Hepatocyte (in vitro differentiated cells): ENCODE measurements at places on chromosomes 6 and 20.
A peak's percentile ranks its signal among the peaks of the same experiment; 100 is the strongest.

GRCh38 chr6:37171201-37171969, 1.4 kb downstream of the PIM1 start:
- peak; percentile 51 for DNase-seq

DNA sequence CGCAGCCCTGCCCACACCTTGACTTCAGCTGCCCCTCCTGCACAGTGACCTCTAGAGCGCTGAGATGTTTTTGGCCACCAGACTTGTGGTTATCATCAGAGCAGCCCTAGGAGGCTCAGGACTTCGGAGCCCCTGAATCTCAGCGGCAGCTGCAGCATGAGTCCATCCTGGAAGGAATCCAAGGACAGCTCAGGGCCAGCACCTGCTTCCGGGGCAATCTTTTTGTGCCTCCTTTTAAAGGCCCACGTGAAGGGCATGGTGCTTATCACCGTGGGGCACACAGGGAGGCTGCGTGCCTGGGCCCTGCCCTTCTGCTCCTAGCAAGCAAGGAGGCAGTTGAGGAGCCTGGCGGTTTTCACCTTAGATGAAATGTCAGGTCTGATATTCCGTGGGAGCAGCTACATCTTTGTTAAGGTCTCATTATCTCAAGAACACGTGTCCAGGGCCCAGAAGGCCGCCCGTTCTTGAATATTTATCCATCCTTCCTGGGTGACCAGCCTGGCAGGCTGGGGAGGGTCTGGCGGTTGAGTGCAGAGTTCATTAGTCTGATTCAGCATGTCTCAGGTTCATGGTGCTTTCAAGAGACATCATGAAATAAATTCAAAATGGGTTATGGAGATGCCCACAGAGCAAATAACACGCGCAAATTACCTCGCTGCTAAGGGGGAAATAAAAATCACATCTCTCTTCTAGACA, 392.4 kb downstream of the TAF4 start:
- no peak for DNase-seq

DNA sequence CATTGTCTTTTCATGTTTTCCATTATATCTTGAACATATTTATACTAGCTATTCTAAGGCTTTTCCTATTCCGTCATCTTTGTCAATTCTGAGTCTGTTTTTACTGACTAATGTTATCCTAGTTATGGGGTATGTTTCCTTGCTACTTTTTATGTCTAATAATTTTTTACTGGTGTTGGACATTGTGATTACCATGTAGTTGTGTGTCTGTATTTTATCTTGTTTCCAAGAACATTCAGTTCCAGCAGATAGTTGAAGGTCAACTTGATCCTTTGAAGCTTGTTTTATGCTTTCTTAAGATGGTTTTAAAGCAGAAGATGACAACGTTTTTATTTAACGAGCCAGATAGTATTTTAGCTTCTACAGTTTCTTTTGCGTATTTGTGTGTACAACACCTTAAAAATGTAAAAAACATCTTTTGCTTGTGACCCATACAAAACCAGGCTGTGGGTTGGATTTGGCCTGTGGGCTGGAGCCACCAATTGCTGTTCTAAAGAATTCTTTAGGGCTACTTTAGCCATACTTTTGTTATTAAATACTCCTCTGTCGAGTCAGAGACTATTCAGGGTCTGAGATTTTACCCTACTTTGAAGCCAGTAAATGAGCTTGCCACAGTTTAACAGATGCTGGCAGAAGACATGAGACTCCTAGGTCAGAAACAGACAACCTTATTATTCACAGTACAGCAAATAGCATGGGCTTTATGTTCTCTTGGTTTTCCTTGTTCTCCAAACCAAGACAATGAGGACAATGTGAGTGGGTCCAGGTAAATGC, 38.7 kb upstream of the REV3L start:
- DNase-seq: no peak

DNA sequence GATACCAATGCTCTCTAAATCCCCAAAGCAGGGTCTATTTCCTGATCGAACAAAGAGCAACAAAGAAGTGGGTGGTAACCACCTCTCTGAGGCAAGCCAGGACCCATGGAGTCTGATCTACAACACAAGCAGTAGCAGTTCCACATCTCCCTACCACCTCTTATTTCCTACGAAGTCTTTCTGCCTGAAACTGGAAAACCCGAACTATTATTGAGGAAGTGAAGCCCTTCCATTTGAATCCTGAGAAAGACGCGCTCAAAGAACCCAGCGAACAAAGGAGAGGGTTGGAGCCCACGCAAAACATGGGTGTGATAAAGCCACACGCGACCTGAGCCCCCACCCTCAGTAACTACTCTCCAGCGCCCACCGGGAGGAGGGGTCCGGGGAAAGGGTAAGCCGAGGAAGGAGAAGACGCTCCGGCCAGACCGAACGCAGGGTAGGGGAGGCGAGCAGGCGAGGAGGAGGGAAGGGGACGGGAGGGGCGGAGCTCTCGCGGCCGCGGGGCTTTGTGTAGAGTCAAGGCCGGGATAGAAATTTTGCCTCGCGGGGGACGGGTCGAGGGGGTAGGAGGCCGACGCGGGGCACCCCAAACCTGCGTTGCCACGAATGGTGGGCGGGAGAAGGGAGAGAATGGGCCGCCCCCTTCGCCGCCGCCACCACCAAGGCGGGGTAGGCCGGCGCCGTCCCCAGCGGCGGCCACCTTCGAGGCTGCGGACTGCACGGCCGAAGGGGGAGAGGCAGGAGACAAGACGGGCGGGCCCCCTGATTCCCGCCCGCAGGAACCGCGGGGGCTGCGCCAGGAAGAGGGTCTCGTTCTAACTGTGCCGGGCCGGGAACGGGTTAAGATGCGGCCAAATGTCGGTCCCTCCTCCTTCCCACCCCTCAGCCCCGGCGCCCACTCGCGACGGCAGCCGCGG, 802 bp downstream of the HDAC2 start:
- peak; percentile 77 for DNase-seq

- peak; percentile 34 for DNase-seq
Observed at GRCh38 chr20:22789676-22790075, 205.3 kb upstream of the FOXA2 start.

DNA sequence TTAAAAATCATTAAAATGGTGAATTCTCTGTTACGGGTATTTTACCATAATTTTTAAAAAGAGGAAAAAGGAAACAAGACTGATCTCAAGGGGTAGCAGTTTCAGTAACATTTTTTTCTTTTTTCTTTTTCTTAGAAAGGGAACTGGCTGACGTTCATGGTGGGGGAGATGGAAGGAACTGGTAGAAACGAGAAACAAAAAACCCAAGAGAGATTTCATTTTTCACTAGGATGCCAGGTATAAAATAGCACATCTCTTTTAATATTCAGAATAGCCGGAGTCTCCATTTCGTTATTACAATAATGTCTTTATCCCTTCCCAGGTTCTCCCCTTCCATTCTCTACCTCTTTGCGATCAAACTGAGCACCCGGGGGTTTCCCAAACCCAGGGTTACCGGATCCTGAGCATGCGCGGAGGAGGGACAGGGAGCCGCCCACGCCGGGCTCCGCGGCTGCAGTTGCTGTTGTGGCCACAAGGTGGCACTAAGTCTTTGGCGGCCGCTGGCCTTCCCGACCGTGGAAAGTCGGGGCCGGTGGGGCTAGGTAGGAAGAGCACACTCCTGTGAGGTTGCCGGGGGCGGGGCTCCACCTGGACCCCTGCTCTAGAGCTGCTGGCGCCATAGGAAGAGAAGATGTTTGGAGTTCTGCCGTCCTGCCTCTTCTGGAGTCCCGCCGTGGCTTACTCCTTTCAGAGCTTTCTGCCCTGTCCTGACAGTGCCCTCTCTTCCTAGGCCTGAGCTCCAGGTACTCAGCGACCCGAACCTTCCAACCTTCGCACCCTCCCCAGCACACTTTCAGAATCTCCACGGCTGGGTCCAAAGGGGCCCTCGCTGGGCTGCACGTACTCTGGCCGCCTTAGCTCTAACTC, 146.8 kb downstream of the SH3BGRL2 start:
- peak; percentile 89 for DNase-seq

DNA sequence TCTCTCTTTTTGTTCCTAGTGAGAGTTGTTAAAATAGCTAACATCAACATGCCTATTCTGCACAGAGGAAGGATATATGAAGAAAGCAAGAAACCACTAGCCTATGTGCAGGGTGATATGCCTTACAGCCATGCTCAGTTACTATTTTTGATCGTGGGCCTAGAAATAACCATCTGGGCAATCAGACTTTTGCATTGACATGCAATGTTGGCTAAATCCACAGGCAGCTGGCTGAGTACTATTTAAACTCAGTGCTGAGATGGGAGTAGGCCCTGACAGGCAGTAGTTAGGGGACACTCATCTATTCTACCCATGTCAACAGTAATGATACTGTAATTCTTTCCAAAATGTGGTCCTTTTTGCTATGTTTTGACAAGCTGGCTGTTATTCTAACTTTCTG, 89.6 kb downstream of the HDGFL1 start:
- DNase-seq: no peak

DNA sequence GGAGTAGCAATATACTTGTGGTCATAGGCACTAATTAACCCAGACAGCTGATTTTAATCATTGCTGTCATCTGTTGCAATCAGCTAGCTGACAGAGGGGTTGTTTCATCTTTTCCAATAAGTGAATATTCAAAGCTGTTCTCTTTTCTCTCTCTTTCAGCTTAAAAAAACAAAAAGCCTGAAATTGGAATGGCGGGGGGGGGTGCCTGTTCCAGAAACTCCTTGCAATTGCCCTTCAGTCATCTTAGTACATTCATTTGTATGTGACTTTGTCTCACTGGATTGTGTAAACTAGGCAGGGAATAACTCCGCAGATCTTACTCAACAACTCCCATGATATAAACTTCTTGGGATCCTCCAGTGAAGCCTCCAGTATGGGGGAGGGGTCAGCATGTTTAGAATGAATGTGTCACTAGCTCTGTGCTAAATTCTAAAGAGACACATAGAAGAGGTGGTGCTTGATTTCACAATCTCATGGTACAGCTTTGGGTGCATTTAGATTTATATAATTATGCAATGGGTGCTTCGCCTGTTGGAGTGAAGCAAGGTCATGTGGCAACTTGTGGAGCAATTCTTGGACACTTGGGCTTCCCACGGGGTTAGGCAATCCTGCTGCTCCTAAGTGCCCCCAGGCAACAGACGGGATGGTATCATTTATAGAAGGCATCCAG, 40.1 kb downstream of the SLC24A3 start:
- DNase-seq: peak; percentile 61

DNA sequence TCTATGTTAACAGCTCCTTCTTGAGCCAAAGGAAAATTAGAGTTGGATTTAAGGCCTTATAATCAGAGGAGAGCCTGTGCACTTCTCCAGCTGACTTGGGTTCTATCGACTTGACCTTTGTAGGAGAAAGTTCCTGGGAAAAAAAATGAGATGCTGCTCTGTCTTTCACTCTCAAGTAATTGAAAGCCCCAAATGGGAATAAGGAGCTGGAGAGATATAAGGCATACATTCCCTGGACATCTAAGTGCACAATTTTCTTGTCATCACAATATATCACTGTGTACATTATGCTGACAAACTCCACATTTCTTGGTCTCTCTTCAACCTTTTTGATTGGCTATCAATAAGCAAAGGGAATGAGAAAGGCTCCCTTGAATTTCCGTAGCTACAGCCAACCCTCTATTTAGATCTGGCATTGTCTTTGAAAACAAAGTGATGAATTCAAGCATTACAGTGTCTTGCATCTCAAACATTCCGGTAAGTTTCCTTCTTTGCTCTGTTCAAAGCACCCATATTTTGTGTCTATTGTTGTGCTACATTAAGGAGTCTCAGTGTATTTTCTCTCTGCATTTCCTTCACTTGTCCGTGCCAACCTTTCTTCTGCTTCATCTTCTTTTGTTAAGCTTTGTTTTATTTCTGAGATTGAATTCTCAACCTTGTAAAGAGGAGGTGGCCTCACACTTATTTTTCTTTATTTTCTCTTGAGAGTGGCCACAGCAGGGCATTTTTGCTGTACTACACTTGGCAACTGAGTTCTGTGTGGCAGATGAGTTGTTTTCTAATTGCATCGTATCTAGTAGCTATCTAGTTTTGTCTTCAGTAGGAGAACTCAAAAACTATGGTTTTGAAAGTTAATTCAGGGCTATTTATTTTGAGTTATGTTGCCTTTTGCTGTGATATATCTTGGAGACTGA, 450.3 kb upstream of the MAN1A1 start:
- no peak for DNase-seq

DNA sequence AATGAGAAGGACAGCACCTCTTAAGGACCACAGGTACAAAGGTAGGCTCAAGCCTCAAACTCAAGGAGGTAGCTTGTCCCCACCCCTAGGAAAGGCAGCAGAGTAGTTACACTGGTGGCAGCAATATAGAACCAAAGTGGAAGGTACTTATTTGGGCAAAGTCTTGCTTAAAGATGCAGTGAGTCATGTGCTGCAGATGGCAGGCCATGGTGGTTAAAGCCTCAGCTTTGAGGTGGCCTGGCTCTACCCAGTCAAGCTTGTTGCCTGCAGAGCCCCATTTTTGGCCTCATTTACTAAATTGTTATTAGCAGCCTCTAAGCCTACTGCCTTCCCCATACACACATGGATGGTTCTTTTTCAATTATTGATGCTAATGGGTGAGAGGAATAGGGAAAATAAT, 146.0 kb downstream of the ELOVL4 start:
- DNase-seq: no peak

DNA sequence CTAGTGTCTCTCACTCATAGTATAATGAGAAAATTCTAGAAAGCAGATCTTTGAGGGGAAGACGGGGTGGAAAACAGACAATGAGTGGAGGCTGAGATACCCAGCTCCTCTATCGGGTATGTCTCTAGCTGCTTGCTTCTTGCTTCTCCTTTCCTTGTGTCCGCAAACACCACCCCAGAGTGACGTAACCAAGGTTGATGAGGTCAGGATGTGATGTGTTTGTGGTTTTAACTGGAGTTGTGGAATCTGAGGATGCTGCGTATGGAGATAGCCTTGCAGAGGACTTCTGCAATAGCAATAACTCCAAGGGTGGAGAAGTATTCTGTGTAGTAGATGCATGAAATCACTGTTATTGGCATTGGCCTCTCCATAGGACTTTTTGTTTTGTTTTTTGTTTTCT, 132.7 kb upstream of the IFNGR1 start:
- DNase-seq: peak; percentile 10

DNA sequence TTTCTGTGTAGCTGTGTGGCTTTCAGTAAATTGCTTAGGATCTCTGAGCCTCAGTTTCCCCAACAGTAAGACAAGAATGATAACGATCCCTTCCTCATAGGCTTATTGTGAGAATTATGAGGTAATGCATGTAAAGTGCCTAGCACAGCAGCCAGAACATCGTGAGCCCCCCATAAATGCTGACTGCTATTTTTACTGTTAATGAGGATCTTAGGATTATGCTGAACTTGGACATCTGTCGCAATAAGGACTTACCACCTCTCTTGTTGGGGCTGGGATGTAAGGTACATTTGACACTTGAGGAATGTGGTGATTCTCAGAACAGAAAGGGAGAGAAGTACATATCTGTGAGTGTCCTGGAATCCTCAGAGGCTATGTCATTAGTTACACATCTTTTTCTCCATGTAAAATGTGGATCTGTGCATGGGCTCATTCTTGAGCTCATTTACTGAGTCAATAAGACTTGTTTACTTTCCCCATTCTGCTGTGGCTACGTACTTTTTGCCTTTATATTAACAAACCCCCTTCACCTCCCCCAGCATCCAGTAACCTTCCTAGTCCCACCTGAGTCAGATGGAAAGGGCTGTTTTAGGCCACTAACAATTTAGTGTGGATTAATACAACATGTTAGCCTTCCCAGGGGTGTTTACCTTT, 64.4 kb upstream of the PLEKHG1 start:
- no peak for DNase-seq
